Activated CD8-positive, alpha-beta T cell treated with anti-CD3 and anti-CD28 coated beads for 36 hours (primary cell): ENCODE measurements at places on chromosomes 16 and 17.

- DNase-seq, result peak; percentile 32
Observed at GRCh38 chr17:1087381-1088241, 90.7 kb downstream of the TIMM22 start.

DNA sequence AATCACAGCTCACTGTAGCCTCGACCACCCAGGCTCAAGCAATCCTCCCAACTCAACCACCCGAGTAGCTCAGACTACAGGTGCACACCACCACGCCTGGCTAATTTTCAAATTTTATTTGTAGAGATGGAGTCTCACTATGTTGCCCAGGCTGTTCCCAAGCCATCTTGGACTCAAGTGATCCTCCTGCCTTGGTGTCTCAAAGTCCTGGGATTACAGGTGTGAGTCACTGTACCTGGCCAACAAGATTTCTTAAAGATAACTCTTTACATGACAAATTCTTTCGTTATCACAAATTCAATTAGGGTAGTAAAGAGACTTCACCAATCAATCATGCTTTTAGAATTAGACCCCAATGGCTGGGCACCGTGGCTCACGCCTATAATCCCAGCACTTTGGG, 12.4 kb downstream of the PRPSAP1 start:
- no peak for DNase-seq

- DNase-seq, result no peak
Observed at GRCh38 chr17:33981711-33982601, 273.1 kb upstream of the CCL2 start.

DNA sequence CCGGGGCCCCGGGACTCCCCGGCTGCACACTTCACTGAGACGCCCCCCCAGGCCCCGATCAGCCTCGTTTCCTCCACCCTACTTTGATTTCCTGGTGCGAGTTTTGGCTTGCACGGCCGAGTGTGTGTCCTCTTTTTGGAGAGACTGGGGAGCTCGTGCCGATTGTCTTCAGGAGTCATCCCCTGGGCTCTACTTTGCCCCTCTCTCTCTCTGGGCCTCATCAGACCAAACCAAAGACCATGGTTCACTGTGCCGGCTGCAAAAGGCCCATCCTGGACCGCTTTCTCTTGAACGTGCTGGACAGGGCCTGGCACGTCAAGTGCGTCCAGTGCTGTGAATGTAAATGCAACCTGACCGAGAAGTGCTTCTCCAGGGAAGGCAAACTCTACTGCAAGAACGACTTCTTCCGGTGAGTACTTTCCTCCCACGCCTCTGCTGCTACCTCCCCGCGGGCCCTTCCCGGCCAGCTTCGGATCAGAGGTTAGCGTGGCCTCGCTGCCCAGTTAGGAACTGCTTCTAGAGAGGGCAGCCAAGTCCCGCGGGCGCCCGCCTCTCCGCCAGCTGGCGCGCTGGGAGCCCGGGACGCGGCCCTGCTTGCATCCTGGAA, 787 bp downstream of the LHX1 start:
- peak; percentile 59 for DNase-seq

DNA sequence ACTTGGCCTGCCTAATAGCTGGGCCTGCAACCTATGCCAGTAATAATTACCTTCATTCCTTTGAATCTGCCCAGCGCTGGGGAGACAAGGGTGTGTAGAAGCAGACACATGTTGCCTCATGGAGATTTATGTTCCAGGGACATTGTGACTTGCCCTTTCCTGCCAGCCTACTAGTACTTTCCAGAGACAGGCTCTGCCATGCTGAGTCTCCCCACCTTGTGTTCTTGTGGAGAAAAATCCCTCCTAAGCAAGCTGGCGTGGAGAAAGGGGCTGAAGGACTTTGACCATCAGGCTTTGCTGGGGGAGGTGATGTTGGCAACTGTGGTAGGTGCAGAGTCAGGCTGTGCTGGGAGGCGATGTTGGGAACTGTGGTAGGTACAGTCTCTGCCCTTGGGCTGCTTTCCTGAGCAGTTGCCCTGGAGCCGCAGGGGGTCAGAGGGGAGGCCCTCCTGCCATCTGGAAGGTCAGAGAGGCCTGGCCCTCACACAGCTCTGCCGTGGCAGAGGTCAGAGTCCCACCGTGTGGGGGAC, 4.0 kb downstream of the KSR1 start:
- no peak for DNase-seq

DNA sequence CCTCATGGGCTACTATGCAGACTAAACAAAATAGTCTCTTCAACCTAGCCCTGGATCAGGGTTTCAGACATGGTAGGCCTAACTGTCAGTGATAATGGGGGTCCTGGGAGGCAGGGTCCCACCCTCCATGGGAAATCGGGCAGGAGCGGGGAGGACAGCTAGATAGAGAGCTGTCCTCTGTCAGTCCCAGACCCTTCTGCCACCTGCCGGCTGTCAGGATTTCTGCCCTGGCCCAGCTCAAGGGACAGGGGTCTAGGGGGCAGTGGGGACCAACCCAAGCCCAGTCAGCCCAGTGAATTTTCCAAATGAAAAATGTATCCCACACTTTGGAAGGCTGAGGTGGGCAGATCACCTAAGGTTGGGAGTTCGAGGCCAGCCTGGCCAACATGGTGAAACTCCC, 5.3 kb downstream of the CA7 start:
- DNase-seq, result no peak

- no peak for DNase-seq
Observed at GRCh38 chr17:13204607-13205237, 186.9 kb upstream of the ELAC2 start.

- peak; percentile 8 for DNase-seq
Observed at GRCh38 chr16:52993179-52993578, 59.5 kb downstream of the CHD9NB start.

GRCh38 chr17:7018331-7018964, 4.4 kb upstream of the BCL6B start:
- DNase-seq, result no peak

GRCh38 chr16:87304951-87305350, 12.2 kb downstream of the C16orf95 start:
- DNase-seq, result no peak

DNA sequence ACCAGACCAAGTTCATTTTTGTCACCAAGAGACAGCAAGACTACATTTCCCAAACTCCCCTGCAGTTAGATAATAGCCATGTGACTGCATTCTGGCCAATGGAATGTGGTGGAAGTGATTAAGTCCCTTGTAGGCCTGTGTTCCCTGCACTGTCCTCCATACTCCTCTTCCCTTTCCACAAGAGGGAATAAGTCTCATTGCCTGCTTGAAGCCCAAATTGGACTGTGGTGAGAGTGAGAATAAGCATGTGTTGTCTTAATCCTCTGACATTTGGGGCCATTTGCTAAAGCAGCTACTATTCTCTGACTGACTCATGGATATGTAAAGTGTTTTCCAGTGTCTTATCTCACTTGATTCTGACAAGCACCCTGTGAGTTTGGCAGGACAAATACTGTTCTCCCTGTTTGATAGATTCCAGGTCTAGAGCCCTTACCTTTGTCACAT, 20.7 kb downstream of the PIK3R6 start:
- no peak for DNase-seq

DNA sequence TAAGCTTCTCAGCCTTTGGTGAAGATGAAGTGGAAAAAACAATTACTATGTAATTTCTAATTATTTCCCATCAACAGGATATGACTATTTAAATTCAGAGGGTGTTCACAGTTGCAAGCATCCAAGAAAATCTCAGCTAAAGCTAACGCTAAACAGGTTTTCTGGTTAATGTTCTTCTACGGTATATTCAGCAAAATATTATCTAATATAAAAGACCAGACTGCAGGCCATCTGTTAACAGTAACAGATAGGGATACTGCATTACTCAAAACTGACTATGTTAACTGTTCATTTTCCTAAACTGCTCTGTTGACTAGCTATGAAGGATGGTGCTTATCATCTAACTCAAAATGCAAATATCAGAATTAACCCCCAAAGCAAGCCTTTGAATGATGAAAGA, 32.8 kb downstream of the GLG1 start:
- DNase-seq, result no peak

GRCh38 chr17:73538445-73538844, 105.8 kb downstream of the SDK2 start:
- DNase-seq, result no peak

GRCh38 chr17:9419932-9420453, 155.6 kb downstream of the STX8 start:
- no peak for DNase-seq

DNA sequence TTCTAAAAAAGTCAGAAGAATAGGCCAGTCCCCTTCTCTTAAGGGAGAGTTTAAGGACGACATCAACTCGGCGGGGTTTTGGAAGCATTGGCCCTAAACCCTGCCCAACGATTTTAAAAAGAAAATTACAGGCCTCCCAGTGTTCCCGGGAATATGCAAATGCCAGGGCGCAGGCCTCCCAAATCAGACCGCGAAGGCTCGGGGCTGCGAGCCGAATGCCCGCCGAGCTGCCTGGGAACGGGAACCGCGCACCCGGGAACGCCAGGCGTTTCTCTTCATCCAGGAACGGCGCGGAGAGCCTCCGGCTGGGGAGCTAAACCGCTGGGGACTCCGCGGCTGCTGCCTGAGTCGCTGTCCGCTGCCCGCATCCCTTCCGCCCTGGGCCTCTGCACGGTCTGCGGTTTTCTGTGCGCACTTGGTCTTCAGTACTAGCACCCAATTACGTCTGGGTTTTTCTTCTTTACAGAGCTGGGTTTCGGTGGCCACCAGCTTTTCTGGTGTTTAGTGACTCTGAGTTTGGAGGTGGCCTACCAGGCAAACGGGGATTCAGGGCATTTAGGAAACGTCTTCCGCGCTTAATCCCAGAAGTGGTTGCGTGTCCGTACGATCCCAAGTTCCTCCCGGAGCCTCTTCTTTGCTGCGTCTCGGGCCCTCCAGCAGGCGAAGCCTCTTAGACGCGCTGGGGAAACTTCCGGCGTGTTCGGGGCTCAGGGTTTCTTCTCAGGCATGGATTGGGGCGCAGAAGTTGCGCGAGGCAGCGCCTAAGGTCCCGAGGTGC, 5.7 kb downstream of the IRX5 start:
- DNase-seq, result peak; percentile 26

DNA sequence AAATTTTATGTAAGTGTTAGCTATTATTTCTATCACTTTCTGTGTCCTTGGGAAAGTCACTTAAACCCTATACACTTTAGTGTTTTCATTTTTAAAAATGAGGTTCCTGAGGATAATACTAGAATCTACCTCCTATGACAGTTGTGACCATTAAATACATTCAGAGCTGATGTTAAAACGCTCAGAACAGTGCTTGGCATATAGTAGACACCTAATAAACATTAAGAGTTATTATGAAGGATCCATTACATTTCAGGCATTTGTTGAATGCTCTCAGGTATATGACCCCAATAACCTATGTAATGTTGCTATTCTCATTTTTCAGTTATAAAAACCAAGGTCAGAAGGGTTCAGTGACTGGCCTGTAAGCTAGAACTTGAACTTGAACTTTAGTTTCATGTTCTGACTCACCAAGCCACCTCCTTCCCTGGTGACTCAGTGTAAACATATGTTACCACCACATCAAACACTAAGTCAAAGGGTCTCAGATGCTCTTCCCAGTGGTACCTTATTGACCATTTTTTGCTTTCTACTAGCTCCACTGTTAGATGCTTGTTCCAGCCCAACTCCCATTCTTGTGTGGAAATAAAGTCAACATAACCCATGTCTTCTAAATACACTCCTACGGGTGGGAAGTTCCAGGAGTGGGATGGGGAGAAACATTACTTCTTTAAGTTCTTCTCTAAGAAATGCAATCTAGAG, 47.6 kb downstream of the HSD17B2 start:
- peak; percentile 45 for DNase-seq

- DNase-seq, result no peak
Observed at GRCh38 chr16:3968551-3968950, 88.0 kb upstream of the CREBBP start.

DNA sequence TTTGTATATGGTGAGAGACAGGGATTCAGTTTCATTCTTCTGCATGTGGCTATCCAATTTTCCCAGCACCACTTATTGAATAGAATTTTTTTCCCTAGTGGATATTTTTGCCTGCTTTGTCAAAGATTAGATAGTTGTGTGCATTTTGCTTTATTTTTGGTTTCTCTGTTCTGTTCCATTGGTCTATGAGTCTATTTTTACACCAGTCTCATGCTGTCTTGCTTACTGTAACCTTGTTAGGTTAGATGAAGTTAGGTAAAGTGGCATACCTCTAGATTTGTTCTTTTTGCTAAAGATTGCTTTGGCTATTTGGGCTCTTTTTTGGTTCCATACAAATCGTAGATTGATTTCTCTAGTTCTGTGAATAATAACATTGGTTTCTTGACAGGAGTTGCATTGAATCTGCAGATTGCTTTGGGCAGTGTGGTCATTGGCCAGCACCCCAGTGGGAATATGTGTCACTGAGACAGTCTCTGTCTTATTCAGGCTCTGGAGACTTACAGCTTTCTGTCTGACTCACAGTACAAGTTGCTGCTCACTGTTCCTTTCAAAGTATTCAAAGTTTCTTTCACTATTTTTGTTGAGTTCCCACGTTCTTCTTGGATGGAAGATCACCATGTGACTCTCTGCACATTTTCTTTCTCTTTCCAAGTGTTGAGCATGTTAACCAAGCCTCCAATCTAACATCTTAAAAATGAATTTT, 709.1 kb downstream of the CDH11 start:
- no peak for DNase-seq

- DNase-seq, result no peak
Observed at GRCh38 chr17:18191236-18191667, 7.6 kb downstream of the ALKBH5 start.

- DNase-seq, result no peak
Observed at GRCh38 chr17:61009663-61010062, 332.0 kb downstream of the BCAS3 start.

- DNase-seq, result no peak
Observed at GRCh38 chr16:972316-973002, 1.7 kb upstream of the LMF1 start.

DNA sequence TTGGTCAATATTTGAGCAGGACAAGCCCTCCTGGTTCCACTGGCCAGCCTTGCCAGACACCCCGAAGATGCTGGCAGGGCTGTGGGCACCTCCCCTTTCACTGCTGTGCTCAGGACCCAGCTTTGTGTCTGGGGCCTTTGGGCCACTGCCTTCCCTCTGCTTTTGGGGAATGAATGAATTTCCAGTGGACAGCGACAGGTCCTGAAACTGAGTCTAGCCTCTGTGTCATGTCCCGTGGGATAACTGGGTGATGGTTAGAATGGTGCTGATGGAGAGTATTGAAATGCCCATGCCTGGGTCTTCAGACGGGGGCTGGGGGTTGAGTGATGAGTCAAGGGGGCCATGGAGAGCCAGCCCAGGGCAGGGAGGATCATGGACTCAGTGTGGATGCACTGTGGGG, 135.8 kb downstream of the FOXL1 start:
- DNase-seq, result no peak

GRCh38 chr17:66089764-66090163, 102.2 kb downstream of the CEP112 start:
- DNase-seq, result no peak

GRCh38 chr17:50664788-50665458, 30.2 kb downstream of the ABCC3 start:
- DNase-seq, result no peak

DNA sequence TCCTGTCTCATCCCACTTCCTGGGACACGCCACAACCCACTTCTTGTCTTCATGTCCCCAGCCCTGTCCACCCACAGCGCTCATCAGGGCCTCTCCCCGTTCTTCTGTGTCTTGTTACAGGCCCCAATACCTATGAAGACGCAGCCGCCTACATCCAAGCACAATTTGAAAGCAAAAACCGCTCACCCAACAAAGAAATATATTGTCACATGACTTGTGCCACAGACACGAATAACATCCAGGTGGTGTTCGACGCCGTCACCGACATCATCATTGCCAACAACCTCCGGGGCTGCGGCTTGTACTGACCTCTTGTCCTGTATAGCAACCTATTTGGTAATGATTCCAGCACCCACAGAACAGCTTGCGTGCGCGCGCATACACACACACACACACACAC, 70.6 kb downstream of the AMFR start:
- no peak for DNase-seq

- DNase-seq, result peak; percentile 63
Observed at GRCh38 chr17:56593086-56593645, 333 bp upstream of the NOG start.
